Fibroblast of skin of back (primary cell): ENCODE measurements at places on chromosomes 5 and 9.

DNA sequence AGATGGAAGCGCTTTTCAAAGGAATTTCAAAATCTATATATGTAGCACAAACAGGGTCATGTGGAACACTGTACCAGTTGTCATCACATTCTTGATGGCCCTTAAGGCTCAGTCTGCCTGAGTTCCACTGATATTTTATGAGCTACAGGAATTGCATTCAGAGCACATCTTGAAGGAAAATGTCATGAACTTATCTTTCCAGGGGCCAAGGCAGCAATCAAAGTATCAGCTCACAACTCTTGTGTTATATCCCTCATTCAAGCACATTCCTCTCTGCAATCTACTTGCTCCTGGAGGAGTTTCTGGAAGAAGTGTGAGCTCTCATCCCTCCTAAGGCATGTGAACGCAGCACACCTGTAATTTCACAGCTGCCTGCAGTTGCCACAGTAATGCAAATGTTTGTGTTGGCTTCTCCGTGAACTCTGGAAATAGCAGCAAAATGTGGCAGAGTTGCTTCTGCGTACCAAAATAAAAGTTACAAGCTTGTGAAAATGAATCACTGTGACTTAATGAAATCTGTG lies 89.7 kb upstream of the EQTN start:
- no peak for DNase-seq

DNA sequence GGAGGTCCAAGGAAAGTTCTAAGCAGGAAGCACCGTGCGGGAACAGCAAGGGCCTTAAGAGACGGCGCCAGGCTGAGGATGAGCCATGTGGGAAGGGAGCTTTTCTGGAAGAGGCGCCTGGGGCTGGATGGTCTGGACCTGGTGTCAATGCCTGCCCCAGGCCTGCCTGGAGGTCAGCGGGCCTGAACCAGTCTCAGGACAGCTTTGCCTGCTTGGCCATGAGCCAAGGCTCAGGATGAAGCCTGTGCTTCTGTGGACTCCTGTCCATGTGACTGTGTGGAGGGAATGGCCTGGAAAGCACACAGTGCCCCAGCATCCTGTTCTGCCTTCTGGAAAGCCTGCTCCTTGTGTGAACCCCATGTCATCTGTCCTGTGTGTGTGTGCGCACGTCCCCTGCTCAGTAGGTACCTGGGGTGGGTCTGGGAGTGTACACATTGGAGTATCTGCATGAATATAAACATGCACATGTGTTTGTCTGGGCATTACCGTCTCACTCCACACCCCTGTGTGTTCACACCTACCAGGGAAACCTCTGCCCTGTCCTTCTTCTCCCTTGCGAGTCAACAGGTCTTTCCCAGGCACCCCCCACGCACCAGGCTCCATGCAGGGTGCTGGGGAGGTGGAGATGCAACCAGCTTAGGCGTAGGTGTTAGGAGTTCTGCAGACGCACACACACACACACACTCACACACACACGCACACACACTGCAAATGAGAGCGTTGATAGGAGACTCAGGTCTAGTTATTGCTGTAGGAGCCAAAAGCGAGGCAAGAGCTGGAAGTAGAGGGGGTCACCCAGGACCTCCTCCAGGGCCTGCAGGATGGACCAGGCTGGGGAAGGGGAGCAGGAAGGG lies 24.8 kb downstream of the DAB2IP start:
- DNase-seq: no peak

DNA sequence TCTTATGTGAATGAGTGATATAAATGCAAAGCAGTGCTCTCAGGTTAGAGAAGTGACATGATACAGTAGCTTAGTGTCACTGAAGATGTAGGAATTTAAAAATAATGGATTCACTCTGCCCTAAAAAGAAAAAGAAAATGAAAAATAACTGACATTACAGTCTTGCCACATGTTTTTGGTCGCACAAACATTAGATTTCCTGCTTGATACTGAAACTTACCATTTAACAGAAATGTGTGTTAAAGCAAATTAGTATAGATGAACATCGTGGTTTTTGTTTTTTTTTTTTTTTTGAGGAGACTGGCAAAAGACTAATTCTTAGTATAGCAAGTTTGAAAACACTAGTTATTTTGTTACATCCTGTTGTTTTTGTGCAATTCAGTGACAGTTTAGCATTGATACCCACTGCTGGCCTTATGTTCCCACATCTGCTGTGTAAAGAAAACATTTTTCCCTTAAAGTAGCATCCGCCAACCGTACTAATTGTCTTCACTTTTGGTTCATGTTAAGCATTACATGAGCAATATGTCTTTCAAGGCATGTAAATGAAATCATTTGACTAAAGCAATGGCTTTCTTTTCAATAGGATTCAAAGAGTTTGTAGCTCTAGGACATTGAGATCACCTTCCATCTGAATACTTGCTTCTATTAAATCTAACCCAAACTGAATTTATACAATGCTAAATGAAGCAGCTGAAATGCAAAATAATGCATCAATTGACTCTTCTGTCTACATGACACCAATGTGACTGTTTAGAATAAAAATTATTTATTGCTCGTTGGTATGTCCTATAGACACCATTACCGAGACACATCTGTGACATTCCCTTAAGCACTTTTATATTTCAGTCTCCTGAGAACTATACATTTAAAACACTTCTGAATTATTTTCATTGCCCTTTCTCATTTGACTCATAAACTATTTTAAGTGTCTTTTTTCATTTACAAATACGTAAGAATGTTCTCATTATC lies 859.1 kb downstream of the MAT2B start:
- no peak for DNase-seq

DNA sequence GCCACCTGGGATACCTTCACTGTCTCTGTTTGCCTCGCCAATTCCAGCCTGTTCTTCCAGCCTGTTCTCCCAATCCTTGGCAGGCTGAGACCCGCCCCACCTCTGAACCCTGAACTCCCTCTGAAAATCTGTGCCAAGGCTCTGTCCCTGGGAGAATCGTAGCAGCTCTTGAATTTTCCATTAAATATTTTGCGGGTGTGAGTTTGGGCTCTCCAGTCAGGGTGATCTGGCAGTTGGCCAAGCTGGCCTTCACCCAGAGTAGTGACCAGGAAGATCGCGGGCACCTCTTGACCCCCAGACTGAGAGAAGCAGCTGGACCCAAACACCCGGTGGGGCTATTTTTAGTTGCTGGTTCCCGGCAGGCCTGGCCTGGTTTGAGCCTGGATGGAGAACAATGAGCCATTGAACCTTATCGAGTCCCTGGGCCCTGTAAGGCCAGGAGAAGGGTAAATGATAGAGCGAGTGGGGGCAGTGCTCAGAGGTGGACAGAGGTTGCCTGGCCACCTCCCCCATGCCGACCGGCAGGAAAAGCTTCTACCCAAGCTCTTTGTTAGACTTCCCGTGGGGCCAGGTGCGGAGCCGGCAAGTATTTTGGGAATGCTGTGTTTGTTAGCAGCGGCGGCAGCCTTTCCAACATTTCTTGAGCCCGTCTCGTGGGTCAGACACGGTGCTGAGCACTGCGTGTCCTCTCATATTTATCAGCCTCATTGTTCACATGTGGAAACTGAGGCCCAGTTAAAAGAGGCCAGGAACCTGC lies 146.2 kb downstream of the RGS3 start:
- no peak for DNase-seq

DNA sequence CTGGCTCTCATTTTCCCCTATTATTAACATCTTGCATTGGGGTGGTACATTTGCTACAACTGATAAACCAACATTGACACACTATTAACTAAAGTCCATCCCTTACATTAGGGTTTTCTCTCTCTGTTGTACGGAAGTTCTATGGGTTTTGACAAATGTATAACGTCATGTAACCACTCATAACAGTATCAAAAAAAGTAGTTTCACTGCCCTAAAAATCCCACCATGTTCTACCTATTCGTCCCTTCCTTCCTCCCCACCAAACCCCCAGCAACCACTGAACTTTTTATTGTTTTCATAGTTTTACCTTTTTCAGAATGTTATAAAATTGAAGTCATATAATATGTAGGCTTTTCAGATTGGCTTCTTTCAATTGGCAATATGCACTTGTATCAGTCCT lies 40.1 kb downstream of the MLLT3 start:
- no peak for DNase-seq

DNA sequence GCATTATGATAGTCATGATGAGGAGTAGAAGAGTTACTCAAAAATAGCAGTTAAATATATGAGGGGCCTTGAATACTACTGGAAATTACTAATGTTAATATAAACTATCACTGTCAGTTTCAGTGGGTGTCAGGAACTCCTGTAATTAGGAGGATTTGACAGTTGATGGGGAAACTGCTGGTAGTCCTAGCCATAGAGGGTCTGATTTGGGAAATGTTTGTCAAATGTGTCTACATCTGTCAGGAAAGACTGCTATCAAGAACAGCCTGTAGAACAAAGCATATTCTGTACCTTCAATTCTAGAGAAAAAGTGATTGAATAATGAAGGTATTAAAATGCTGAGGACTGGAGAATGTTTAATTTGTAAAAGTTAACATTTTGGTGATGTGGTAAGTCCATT lies 567.9 kb downstream of the CDH9 start:
- DNase-seq: no peak

DNA sequence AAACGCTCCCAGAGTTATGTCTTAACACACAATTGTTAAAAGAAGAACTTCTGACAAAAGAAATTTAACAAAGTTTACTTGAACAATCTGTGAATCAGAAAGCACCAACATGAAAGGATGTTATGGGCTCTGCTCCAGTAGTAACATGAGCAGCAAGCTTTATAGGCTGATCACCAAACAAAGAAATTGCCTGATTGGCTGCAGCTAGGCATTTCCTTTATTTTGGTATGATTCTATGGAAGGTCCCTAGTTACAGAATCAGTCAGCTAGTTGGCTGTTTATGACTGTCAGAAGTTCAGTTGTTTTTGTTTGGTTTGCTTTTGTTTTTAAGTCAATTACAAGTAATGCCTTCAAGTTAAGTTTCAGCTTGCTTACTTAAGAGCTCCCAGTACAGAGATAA lies 102.4 kb upstream of the SMC2 start:
- no peak for DNase-seq

- no peak for DNase-seq
Measured at GRCh38 chr9:119652931-119653330, 283.7 kb upstream of the BRINP1 start.

GRCh38 chr9:136886610-136887597 lies 588 bp downstream of the TRAF2 start:
- no peak for DNase-seq

DNA sequence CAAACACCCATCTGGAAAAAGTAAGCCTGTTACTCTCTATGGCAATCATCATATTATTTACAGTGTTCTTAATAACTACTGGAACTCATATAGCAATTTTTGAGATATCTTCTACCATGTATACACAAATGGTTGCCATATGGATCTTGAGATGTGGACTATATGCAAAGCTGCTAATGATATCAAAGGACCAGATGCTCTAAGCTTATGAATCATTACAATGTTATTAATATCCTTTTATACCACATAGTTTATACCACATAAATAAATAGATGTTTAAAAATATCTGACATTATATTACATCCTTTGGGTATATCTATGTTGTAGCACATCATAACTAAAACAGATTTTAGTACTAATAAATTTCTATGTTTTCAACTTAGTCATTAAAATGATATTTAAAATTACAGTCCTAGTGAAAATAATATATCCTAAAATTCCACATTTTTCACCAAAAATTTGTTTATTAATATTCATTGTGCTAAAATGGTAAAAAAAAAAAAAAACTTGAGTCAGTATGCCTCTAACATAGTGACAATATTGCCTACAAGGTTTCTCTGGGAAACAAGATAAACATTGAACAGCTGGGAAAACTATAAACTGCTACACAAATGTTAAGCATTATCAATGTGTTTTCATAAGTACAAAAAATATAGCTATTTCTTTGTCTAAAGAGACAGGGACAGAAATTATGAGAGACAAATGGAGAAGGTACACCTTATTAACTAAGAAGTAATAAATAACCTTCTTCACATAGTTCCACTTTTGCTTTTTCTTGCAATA lies 85.5 kb downstream of the DTWD2 start:
- DNase-seq: no peak

GRCh38 chr9:115815786-115816185 lies 337.8 kb upstream of the PAPPA start:
- no peak for DNase-seq

DNA sequence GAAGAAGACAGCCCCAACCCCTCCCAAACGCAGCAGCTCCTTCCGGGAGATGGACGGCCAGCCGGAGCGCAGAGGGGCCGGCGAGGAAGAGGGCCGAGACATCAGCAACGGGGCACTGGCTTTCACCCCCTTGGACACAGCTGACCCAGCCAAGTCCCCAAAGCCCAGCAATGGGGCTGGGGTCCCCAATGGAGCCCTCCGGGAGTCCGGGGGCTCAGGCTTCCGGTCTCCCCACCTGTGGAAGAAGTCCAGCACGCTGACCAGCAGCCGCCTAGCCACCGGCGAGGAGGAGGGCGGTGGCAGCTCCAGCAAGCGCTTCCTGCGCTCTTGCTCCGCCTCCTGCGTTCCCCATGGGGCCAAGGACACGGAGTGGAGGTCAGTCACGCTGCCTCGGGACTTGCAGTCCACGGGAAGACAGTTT lies 12.5 kb downstream of the QRFP start:
- DNase-seq: no peak

DNA sequence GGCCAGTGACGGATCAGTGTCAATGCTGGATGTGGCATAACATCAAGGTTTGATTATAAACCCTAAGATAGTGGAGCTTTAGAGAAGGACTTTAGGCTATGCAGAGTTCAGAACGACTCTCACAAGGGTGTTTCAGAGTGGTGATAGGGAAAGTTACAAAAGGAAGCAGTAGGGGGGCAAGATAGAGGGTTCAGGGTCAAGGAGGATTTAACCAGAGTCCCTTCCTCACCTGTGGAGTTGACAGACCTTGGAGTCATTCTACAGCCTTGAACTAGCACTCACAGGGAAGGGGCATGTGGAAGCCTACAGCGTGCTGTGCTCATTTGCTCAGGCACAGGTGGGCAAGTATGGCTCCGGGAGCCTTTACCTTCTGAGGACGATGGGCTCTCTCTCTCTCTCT lies 7.9 kb downstream of the DMRT1 start:
- no peak for DNase-seq

- DNase-seq: no peak
Measured at GRCh38 chr5:85670417-85670816, 947.3 kb upstream of the COX7C start.

GRCh38 chr5:103605277-103605676 lies 42.7 kb upstream of the NUDT12 start:
- DNase-seq: no peak
